ENCODE measurements at places on chromosomes 16 and 17.

- DNase-seq: no peak
Observed at GRCh38 chr17:71320009-71320796, 800.6 kb upstream of the SOX9 start.

DNA sequence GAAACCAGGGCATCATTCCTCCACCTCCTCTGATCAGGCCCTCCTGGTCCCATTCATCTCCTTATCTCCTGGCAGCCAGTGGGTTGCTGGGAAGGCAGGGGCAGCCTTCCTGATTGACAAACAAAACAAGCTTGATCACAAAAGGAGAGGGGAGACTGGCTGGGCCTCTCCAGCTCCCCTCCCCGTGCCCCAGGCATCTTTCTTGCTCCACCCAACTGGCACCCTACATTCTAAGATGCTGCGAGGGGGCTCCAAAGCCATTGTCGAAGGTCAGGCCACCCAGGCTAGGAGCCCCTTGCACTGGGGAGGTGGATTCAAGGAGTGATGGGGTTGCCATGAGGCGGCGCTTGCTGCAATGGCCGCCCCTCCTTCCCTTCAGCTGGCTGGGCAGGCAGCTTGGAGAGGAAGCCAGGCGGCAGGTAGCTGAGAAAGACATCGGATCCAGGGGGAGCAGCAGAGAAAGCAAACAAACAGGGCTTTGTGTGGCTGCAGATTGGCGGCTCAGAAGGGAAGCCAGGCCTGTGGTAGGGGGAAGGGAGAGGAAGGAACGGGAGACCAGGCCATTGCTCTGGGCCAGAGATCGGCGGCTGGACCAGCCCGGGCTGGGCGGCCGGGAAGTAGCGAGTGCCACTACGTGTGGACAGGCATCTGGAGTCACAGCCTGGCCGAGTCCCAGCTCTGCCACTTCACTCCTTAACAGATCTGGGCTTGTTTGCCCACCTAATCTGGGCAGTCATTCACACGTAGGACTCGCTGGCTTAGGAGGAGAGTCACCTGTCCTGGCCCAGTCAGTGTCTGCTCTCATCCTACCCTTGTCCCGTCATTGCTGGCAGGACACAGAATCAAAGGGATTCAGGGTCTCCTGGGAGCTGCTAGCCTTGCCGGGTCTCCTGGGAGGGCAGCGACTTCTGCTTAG lies 12.3 kb downstream of the RAI1 start:
- no peak for DNase-seq

- no peak for DNase-seq
Observed at GRCh38 chr16:81627024-81627423, 152.1 kb upstream of the PLCG2 start.

GRCh38 chr16:49017501-49017900 lies 264.1 kb downstream of the CBLN1 start:
- no peak for DNase-seq

DNA sequence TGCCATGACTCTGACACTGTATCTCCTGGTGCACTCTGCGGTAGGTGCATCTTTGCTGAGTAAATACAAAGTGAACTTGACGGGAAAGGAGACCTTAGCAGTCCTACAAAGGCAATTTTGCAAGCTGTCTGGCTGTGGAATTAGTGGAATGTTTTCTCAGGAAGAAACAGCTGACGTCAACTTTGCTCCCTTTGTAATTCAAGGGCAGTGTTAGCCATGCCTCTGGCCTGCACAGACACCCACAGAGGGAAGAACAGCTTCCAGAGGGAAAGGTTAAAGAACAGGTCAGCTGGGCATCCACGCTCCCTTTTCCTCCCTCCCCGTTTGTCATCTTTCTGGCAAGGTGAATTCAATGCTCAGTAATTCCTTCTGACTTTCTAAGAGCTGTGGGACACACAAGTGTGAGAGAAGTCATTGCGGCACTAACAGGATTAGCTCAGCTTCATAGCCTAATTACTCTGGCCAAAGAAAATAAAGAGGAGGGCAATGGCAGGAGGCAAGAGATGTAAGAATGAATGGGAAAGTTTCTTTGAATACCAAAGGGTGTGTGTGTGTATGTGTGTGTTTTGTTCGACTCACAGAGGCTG lies 476.9 kb upstream of the GOT2 start:
- DNase-seq: peak; percentile 22

DNA sequence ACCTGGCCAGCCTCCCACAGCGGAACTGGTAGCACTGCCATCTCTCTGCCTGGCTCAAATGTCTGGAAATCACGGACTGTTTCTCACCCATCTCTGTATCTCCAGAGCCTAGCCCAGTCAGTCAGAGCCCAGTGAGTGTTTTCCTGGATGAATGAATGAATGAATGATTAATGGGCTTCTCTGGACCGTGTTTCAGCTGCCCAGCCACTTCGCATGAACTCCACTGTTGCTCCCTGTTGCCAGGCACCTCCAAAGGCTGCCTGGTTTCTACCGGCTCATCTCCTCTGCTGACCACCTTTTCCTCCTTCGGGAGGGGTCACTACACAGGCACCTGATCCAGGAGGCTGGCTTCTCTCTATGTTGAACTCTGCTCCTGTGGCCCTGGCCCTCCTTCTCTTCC lies 91.0 kb upstream of the SDK2 start:
- DNase-seq: no peak

DNA sequence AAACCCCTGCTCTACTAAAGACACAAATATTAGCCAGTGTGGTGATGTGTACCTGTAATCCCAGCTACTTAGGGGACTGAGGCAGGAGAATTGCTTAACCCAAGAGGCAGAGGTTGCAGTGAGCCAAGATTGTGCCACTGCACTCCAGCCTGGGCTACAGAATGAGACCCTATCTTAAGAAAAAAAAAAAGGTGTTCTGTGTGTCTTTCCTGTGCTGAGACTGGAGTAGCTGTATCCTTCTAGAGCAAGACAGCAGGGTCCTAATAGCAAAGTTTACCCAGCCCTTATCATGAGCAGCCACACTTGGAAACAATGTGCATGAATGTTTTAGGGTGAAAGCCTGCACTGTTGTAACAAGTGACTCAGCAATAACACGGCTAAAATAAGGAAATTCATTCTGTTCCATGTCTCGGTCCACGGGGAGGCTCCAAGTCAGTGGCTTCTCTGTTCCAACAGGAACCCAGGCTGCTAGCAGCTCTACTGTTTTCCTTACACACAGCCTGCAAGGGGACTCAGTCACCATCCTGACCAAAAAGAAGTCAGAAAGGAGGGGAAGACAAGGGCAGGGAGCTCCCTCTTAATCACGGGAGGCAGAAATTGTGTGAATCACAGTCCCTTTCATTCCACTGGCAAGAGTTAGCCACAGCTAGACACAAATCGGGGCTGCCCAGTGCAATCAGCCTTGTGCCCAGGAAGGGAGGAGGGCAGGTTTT lies 7.1 kb upstream of the SLC5A11 start:
- DNase-seq: no peak

DNA sequence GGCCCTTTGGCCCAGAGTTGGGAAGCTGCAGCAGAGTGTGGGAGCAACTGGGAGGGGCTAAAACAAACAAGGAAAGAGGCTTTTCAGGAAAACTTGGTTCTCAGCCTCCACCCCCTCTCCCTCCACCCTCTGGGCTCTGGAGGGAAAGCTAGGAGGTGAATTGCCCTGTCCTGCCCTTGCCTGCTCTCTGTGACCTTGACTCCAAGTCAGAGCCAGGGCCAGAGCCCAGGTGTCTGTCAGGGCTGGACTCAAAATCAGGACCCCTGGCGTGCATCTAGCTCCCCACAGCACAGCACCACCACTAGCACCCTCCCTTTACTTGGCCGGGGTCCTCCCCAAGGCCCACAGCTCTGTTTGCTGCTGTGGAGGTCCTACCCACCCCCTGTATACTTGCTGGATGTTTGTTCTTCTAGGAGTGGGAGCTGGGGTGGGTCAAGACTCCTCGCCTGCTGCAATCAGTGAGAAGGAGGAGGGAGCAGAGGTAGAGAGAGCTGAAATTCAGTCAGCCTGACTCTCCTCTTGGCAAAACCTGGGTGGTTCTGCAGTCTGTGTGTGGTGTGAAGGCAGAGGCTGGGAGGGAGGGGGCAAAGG lies 2.8 kb upstream of the NR1D1 start:
- no peak for DNase-seq

DNA sequence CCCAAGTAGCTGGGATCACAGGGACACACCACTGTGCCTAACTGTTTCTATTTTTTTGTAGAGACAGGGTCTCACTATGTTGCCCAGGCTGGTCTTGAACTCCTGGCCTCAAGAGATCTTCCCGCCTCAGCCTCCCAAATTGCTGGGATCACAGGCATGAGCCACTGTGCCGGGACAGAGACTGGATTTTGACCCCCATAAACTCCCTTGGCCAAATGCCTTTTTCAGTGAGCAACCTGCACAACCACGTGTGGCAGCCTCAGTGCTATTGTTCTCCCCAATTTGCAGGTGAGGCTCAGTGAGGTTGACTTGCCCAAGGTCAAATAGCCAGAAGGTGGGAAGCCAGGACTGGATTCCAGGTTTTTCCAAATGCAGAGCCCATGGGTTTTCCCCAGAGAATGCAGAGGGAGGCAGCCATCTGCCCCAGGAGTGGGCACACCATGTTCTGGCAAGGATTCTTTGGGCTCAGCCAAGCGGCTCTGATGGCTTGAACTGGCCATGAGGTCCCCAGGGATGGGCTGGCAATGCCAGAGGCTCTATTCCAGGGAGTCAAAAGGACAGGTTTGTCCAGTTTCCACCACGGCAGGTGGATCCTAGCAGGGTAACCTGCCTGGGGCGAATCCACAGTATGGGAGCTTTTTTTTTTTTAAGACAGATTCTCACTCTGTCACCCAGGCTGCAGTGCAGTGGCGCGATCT lies 1.8 kb downstream of the IL27 start:
- DNase-seq: no peak

- DNase-seq: no peak
Observed at GRCh38 chr17:17467720-17468119, 9.1 kb upstream of the MED9 start.

- no peak for DNase-seq
Observed at GRCh38 chr17:44117351-44117750, 6.1 kb downstream of the HDAC5 start.

DNA sequence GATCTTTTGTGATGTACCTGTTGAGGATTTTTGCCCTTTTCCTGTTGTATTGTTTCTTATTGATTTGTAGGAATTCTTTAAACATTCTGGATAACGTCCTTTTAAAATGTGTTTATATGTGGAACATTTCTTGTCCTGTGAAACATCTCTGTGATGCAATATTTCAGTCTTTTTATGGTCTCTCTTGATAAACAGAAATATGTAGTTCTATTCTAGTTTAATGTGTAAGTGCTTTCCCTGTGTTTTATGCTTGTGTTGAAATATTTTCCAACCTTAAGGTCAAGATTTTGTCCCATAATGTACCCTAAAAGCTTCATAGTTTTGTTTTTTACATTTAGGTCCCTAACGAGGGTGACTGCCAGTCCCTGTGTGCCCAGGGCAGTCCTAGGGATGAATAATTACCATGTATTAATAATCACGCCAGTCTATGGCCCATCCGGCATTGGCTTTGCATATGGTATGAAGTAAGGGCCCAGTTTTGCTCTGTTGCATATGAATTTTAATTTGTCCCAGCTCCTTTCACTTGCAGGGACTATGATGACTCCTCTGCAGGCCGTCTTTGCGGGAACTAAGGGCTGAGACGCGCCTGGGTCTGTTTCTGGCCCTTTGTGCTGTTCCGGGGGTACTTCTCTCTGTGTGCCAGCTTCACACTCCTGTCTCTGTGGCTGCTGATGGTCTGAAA lies 44.2 kb downstream of the RPTOR start:
- DNase-seq: no peak

DNA sequence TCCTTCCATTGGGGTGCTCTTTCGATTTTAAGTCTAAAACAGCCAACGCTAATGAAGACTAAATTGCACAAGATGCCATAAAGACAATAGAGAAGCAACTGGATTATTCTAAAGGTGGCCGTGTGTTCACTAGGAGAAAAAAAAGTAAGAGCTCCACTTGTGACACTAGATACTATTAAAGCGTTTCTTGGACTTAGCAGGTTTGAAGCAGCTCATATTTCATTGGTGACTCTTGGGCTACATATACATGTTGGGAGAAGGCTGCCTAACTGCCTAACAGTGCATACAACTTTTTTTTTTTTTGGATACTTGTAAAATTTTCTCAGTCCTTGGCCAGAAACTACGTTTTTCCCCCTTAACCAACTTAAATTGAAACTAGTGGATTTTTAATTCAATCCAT lies 111.8 kb upstream of the NOG start:
- DNase-seq: no peak

Data from fibroblast of skin of left biceps (primary cell).